ENCODE measurements at places on chromosomes 7 and 10.

GRCh38 chr10:124110882-124111281 lies 17.5 kb upstream of the CHST15 start:
- DNase-seq = no peak

GRCh38 chr7:157538321-157538720 lies 201.5 kb downstream of the DNAJB6 start:
- DNase-seq = no peak

- DNase-seq = no peak
Observed at GRCh38 chr10:124627866-124628675, 116.1 kb downstream of the FAM53B start.

DNA sequence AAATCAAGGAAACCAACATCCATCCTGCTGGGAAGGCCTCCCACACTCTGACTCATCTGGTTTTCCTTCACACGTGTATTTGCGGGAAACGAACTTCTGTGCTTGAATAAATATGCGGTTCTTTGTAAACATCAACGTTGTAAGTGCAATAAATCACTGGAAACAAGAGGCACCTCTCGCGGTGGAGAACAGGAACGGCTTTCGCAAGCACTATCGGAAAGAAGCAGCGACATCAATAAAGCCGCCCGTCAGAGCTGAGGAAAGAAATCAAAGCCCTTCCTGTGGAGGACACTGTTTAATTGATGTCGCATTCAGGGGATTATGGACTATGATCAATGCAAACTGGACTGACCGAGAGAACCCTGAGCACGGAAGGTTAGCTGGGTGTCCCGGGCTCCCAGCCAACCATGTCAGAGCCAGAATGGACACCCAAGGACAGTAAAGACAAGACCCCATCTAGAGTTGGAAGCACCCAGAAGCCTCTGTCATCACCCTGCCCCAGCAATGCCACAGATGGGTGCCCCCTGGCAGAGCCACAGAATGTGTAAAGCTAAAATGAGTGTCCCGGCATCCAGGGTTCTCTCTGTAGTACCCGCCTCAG lies 37.6 kb downstream of the OAT start:
- DNase-seq = no peak

DNA sequence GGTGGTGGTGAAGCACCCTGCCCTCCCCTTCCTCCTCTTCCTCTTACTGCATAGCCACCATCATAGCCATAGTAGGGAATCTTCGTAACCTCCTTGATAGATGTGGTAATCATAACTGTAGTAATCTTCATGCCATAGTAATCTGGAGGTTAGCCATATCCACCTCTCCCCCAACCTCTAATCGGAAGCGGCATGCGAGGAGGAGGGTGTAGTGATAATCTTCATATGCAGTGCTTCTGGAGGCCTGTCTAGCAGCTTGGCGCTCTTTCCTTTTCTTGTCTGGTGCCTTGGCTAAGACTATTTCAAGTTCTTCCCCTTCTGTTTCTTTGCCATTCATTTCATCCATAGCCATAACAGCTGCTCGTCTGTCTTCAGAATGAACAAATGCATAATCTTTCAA lies 90.9 kb downstream of the MLLT10 start:
- no peak for DNase-seq

- DNase-seq = no peak
Observed at GRCh38 chr10:6116806-6117205, 28.0 kb downstream of the RBM17 start.

- peak; percentile 68 for DNase-seq
Observed at GRCh38 chr10:8331896-8332729, 277.6 kb downstream of the GATA3 start.

DNA sequence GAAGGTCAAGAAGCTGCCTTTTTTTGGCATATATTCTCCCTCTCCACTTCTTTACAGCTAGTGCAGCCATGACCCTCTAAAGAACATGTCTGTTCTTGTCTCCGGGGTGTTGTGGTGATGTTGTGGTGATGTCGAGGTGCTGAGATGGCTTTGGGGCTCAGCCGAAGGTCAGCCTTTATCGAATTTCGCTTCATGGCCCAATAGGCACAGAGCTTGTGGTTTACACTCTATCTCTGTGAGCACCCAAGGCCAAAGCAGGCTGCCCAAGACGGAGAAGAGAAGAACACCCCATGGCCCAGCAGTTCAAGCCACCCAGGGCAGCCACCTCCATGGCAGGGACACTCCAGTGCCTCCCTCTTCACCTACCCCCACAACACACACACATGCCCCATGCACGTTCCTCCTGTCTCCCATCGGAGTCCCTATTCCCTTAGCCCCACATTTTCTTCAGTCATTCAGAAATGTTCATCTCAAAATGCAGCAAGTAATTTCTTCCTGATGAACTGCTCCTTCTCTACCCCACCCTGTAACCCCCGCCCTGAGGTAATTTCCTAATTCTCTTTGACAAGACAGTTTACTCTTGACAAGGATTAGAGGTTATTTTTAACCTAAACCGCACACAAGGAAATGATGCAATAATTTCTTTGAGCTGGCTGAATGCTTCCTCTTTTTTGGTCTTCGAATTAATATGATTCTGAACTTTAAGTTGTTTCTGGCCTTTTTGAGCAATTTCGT lies 18.6 kb upstream of the ADRB1 start:
- no peak for DNase-seq

DNA sequence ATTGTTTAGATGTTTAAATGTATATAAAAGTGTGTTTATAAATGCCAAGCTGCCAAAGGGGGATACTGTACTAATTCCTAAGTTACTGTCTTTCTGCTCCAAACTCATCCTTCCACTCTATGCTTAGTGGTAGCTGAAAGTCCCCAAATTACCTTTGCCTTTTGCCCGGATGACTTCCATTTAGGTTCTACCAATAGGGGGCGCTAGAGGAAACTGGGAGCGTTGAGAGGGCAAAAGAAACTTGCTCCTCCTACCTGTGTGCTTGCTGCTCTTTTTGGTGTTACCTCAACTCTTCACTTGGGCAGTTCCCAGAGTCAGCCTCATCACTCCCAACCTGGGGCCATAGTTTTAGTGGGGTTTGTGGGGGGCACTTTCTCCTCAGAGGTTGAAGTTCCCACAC lies 5.9 kb upstream of the OR2A25 start:
- DNase-seq = no peak

DNA sequence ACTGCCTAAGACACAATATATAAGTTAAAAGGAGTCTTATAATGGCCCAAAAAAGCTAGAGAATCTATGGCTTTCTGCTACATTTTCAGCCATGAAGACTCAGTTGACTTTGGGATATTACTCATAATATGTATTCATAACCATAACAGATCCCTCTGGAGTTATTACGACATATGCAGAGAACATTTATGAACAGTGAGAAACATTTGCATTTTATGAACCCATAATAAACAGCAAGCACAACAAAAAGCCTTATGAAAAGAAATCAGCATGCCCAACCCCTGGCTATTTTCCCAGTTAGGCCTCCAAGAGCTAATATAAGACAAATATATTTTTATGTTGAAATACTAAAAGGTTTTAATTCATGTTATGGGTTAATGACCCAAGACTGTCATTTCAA lies 52.4 kb downstream of the ARMH3 start:
- DNase-seq = no peak

- DNase-seq = no peak
Observed at GRCh38 chr7:107924841-107925504, 34.0 kb downstream of the DLD start.

- DNase-seq = no peak
Observed at GRCh38 chr10:98617906-98618520, 171.3 kb upstream of the HPS1 start.

DNA sequence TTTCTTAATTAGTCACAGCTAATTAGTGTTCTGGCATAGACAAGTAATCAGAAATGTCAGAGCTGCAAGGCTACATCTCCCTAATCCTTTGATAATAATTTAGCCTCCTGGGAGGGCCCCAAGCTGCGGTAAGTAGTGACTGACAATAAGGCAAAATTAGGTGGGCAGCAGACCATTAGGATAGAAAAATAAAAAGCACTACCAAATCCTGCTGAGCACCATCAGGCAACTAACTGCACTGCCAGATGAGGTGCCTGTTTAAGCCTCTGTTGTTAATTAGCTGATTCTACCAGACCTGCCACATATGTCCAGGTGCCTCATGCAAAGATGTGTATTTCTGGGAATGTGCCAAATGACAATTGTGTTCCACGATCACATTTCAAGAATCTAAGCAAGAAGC lies 32.5 kb upstream of the FEZF1 start:
- DNase-seq = no peak

DNA sequence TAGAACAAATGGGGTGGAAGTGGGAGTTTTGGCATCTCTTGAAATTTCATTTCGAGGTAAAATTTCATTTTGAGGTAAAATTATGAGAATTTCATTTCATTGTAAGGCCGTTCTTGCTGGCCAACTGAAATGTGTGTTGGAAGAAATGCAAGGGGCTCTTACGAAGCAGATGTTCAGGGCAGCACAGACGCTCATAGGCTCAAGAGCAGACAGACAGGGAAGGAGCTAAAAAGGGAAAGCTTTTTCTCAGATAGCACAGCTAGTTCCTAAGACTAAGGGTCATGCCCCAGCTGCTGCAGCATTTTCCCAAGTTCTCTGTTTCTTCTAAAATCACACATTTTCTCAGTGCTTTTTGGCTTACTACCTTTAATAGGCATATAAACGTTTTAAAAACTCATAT lies 65.1 kb upstream of the SFMBT2 start:
- DNase-seq = no peak

DNA sequence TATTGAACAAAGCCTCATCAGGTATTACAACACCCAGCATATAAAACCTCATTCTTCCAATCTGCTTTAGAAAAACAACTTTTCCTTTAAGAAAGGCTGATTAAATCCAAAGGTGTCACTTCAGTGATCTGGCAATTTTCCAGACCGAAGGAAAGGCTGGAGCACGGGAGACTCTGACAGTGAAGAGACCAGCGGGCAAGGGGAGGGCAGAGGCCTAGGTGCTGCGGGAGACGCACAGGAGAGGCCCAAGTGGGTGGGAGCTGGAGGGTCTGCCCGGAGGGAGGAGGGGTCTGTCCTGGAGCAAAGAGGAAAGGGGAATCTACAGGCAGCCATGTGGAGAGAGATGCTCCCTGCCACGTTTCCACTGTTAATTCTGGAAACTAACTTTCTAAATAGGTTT lies 24.3 kb upstream of the PPP2R2D start:
- no peak for DNase-seq

- DNase-seq = no peak
Observed at GRCh38 chr7:157007470-157008066, 2.9 kb downstream of the MNX1 start.
